ENCODE measurements at places on chromosomes 16 and 17.

DNA sequence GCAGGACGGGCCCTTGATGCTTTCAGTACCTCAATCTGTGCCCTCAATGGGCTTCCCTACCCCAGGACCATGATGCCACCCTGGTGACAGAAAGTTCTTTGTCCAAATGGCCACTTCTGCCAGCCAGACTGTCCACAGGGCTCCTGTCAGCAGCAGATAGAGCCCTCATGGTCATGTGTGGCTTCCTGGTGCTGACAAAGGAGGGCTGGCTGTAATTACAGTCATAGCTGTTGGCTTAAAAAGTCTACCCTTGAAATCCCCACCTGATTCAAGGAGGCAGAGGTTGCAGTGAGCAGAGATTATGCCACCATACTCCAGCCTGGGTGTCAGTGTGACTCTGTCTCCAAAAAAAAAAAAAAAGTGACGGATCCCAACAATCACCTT lies 3.3 kb downstream of the TRPV2 start:
- no peak for DNase-seq

- DNase-seq: no peak
Observed at GRCh38 chr16:3868556-3868955, 12.0 kb downstream of the CREBBP start.

GRCh38 chr17:27327871-27328270 lies 34.0 kb downstream of the WSB1 start:
- no peak for DNase-seq

- DNase-seq: no peak
Observed at GRCh38 chr17:41910701-41911391, 7.9 kb downstream of the ACLY start.

GRCh38 chr16:66848172-66848571 lies 4.0 kb downstream of the CA7 start:
- no peak for DNase-seq

DNA sequence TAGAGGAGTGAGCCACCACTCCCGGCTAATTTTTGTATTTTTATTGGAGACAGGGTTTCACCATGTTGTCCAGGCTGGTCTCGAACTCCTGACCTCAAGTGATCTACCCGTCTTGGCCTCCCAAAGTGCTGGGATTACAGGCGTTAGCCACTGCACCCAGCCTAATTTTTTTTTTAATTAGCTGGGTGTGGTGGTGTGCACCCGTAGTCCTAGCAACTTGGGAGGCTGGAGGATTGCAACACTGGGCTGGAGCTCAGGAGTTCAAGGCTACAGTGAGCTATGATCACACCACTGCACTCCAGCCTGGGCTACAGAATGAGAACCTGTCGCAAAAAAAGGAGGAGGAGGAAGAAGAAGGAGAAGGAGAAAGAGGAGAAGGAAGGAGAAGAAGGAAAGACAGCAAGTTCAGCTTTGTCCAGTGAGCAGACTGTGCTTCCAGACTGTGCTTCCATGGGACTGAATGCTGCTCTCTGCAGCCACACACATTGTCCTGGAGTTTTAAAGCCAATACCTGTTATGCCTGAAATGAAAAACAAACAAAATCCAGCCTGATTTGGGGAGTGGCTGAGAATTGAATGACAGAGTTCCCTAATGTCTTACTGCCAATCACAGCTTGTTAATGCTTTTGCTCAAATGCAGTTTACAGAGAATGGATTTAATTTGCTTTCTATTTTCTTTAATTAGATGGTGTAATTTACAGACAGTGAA lies 2.8 kb upstream of the TNFRSF13B start:
- no peak for DNase-seq

GRCh38 chr16:54289945-54290832 lies 3.6 kb upstream of the IRX3 start:
- no peak for DNase-seq

DNA sequence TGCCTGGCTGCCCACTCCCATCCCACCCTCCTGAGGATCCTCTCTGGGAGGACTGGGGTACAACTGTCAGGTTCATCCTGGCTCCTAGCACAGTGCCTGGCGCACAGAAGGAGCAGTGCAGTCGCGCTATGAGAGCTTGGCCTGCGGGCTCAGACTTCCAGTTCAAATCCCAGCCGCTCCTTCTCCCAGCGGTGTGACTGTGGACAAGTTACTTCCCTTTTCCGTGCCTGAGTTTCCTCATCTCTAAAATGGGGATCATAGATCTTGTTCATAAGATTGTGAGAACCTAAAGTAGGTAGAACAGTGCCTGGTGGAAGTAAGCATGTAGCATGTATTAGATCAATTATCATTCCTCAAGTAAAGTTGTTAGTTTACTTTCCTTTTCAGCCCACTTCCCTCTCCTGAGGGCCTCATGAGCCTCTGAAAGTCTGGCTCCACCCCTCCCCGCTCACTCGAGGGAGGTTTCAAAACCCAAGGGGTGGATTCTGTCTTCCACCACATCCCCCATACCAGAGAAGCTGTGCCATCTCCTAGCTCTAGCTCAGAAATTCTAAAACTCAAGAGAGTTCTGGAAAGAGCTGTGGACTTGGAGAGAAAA lies 19.9 kb upstream of the COL1A1 start:
- DNase-seq: no peak

DNA sequence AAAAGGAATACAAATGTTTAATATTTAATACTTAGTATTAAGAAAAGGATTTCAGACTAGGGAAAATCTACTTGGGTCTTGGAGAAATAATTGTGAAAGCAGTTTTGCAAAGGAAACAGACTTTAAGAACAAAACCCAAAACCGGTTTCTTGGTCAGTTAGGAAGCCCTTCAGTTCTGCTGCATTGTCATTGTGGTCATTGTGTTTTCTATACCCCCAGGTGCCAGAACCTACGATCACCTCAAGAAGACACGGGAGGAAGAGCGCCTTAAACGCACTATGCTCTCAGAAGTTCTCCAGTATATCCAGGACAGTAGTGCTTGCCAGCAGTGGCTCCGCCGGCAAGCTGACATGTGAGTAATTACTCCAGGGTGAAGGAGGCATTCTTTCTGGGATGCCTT lies 19.5 kb upstream of the DUSP14 start:
- no peak for DNase-seq

- no peak for DNase-seq
Observed at GRCh38 chr16:23482778-23483177, 27.5 kb downstream of the GGA2 start.

GRCh38 chr16:13130586-13130985 lies 229.2 kb downstream of the SHISA9 start:
- DNase-seq: no peak

GRCh38 chr17:33922971-33923370 lies 332.1 kb upstream of the CCL2 start:
- DNase-seq: no peak

- DNase-seq: no peak
Observed at GRCh38 chr17:55751720-55752250, 934 bp downstream of the PCTP start.

DNA sequence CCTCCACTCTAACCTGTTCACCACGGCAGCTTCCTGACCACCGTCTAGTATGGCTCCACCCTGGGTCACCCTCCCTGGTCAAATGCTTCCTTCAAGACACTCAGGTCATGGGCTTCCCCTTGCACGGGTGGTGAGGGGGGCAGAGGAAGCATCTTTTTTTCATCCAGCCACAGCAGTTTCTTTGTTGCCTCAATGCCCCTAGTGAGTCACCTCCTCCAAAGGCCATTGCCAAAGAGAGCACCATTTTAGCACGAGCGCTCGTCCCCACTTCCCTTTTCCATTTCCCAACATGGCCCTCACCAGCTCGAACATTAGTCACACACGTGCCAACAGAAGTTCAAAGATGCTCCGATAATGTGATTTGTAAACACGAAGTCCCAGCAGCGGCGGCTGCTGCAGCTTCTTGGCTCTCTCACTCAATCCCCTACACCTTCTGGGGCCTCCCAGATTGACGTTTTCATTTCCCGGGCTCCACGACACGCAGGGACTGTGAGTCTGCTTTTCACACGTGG lies 134.6 kb downstream of the GAS7 start:
- peak; percentile 89 for DNase-seq

- DNase-seq: peak; percentile 77
Observed at GRCh38 chr17:43779145-43780125, 658 bp upstream of the DUSP3 start.

- no peak for DNase-seq
Observed at GRCh38 chr16:2085669-2086068, 37.9 kb downstream of the TSC2 start.

- no peak for DNase-seq
Observed at GRCh38 chr17:28570716-28571360, 486 bp downstream of the PIGS start.

GRCh38 chr16:2964475-2965336 lies 631 bp downstream of the KREMEN2 start:
- no peak for DNase-seq

GRCh38 chr17:28892024-28892423 lies 5.5 kb downstream of the FLOT2 start:
- DNase-seq: no peak

GRCh38 chr17:71488851-71489250 lies 632.0 kb upstream of the SOX9 start:
- DNase-seq: no peak

- DNase-seq: no peak
Observed at GRCh38 chr16:4788489-4788889, 344 bp upstream of the SEPTIN12 start.

DNA sequence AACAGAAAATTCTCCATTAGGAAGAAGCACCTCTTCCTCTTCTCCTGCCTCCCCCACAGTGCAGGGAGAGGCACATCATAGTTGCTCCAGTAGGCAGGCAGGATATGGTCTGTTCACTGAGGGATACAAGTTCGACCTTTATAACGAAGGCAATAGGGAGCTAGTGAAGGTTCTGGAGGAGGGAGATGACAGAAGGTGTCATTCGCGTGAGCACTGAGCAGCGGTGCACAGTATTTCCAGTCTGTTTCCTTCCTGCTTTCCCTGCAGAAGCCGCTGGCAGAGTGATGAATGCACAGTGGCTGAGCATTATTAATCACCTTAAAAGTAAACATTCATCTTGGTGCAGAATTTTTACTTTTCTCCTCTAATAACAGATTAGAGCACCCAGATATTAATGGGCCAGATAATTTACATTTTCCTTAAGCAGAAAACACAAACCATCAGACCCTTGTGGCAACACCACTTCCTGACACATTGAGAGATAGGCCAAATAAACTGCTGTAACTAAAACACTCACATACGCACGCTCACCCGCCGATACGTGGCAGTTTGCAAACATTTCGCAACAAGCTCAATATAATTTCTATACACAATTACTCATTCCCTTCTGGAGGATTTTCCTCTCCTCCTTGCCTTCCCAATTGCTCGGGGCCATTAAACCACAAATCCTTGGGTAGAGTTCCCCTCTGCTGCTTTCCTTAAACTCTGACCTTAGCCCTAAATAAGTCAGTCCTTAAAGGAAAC lies 69.5 kb downstream of the AIPL1 start:
- no peak for DNase-seq

DNA sequence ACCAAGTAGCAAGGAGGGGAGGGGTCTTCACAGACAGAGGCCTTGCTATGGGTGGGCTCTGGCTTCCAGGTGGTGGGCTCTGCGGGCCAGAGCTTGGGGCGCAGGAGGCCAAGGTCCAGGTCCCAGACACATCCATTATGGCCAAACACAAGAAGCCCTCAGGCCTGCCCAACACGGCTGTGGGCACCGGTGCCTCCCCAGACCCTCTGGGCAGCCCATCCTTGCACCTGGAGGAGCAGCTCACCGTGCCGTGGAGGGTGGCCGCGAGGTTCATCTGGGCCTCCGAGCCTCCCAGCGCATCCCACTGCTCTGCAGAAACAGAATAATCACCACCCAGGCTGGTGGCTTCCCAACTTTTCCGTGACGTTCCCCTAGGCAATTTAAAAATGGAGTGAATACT lies 55.9 kb downstream of the TBC1D16 start:
- no peak for DNase-seq

GRCh38 chr17:36616061-36617029 lies 15.0 kb downstream of the MRM1 start:
- no peak for DNase-seq

DNA sequence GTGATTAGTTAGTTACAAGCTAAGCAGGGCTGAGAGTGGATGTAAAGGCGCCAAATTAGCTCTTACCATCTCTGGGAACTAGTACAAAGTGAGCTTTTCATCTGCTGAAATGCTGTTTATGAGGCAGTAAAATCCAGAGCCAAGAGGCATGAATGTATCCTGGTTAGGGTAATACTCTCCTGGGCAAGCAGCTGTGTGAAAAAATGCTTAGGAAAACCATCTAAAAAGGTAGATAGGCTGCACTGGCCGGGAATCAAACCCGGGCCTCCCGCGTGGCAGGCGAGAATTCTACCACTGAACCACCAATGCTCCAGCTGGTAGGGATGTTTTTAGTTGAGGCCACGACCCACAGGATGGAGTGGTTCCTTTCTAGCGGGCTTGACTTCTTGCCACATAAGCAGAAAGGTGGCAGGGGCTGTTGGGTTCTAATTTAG lies 23.0 kb downstream of the VAC14 start:
- no peak for DNase-seq

DNA sequence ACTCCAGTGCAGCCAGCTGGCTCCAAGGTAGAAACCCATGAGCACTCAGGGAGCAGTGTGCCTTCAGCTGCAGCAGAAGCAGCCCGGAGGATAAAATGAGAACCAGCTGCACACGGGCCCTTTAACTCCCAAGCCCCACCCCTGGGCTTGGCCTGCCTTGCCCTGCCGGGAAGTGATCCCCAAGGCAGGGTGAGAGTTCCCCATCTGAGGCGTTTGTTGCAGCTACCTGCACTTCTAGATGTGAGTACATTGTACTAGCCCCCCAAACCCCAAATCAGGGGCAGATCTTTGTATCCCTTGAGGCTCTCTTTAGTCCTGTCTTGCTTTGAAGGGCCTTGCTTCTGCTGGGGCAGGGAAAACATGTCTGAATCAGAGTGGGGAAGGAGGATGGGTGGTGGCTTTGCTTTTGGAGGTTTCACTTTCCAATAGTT lies at the start of gene MVP:
Gene MVP (plus strand): TSS at position 192 of the 431 bp plus-strand sequence. CDS start 10,088 bp downstream, outside the sequence.
- no peak for DNase-seq

DNA sequence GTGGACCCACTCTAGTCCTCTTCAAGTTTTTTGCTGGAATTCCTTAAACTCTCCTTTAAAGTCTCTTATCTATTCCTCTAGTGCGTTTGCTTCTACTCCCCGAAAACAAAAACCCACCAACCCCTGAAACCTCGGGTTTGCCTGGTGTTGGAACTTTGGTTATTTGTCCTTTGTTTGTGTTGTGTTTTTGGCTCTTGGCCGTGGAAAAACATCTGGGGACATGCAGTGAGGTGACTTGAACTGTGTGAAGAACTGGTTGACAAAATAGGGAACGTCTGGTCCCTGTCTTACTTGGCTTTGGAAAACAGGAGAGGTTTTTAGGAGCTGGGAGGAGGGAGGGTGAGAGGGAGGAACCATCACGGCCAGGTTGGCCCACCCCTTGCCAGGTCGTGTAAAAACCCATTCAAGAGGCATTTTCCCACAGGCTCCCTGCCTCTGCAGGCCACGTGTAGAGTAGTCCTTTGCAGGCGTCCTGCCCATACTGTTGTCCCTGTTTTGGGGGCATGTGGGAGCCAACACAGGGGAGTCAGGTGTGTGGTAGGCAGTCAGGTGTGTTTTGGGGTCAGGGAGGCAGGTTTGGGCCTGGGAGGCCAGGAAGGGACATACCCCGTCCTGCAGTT lies 169.3 kb downstream of the RAB11FIP4 start:
- DNase-seq: no peak

DNA sequence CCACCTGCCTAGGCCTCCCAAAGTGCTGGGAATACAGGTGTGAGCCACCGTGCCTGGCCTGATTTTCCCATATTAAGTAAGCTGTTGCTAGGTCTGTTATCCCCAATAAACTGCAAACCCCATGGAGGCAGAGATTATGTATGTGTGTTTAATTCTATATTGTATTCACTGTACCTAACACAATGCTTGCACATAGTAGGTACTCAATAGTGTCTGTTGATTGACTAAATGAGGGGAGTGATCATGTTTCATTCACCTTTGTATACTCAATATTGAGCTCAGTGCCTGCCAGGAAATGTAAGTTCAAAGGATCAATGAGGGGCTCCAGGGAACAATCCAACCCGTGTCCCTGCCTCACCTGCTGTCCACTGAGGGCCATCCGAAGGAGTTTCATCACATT lies 14.6 kb upstream of the GGA2 start:
- no peak for DNase-seq
